ENCODE measurements at places on chromosomes 4 and X. TPM values are rescaled to one million over a fixed set of nuclear protein-coding genes. Genes with fewer than 3 reads are reported as not detected.

DNA sequence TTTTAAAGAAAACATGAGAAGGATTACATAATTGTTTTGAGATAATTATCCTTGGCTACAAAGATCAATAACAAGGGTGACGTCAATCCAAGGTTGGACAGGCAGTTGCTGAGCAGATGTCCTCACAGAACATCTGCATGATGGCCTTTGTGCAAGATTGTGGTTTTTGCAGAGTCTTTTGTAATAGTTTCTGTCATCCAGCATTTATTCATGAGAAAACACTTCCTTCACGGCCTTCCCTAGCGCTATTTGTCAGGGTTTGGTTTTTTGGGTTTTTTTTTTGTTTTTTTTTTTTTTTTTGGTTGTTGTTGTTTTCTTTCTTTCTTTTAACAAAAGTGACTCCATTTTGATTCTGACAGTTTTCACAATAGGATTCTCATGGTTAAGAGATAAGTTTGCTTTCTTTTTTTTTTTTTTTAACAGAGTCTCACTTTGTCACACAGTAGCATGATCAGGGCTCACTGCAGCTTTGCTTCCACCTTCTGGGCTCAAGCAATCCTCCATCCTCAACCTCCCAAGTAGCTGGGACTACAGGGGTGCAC lies 31.5 kb upstream of the ELF2 start:
- H3K27me3 ChIP-seq = no peaks in the 10 kb centered on the region
- no peak overlapping the region for H3K4me3 ChIP-seq
- H3K4me1 ChIP-seq = peaks cover under 1% of the 10 kb centered on the region
- DNase-seq = no peak
- no peaks in the 10 kb centered on the region for H3K36me3 ChIP-seq

GRCh38 chr4:56260320-56260719 lies 127.0 kb downstream of the AASDH start:
- no peaks in the 10 kb centered on the region for H3K4me1 ChIP-seq
- H3K27ac ChIP-seq = no peak overlapping the region
- no peaks in the 10 kb centered on the region for H3K27me3 ChIP-seq
- DNase-seq = no peak
- H3K36me3 ChIP-seq = no peaks in the 10 kb centered on the region
- no peak overlapping the region for H3K4me3 ChIP-seq

DNA sequence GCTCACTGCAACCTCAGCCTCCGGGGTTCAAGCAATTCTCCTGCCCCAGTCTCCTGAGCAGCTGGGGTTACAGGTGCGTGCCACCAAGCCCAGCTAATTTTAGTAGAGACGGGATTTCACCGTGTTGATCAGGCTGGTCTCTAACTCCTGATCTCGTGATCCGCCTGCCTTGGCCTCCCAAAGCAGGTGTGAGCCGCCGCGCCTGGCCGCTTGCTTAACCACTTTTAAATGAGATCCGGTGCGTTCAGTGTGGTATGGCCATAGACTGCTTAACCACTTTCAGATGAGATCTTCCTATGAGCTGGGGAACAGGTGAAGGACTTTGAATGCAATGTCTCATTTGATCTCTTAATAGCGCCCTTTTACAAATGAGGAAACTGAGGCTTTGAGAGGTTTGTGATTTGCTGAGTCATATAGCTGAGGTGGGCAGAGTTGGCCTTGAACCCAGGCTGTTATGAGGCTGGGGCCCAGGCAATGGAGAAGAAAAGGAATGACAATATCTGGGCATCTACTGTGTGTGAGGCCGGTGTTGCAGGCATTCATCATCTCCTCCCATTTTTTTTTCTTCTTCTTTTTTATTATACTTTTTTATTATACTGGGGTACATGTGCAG lies 41.9 kb upstream of the NSG1 start:
- peak; percentile 71 for DNase-seq
- no peaks in the 10 kb centered on the region for H3K36me3 ChIP-seq
- H3K27ac ChIP-seq = peak overlapping the region; percentile 49
- no peaks in the 10 kb centered on the region for H3K27me3 ChIP-seq
- H3K4me3 ChIP-seq = 0 out of 2 replicates have a peak overlapping the region, but pooled peaks have one; percentile 1

DNA sequence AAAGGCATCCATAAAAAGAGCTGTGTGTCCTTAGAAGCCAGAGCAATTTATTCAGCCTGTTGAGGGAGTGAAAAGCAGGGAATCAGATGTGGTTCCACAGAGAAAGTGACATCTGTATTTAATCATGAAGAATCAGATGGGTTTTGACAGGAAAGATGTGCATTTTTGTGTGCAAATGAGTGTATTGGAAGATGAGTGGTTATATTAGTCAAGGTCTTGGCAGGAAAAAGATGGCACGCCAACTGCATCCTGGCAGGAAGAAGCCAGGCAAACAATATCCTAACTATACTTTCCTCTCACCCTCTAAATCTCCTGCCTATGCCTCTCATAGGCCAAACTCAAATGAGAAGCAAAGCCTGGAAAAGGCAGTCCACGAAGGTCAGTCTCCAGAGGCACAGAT lies 59.1 kb downstream of the SCFD2 start:
- no peak overlapping the region for H3K4me3 ChIP-seq
- DNase-seq = no peak
- 0 out of 2 replicates have a peak, but pooled peaks cover 3% of the 10 kb centered on the region for H3K36me3 ChIP-seq

The TMEM271 gene
- total RNA-seq = not detected

- no peaks in the 10 kb centered on the region for H3K4me1 ChIP-seq
- H3K4me3 ChIP-seq = no peak overlapping the region
- H3K36me3 ChIP-seq = peaks cover 17% of the 10 kb centered on the region
Measured at GRCh38 chr4:152886201-152886600, 49.9 kb upstream of the FHDC1 start.

The TMPRSS11F gene
- not detected for total RNA-seq

The AKAP14 gene
- not detected for total RNA-seq

DNA sequence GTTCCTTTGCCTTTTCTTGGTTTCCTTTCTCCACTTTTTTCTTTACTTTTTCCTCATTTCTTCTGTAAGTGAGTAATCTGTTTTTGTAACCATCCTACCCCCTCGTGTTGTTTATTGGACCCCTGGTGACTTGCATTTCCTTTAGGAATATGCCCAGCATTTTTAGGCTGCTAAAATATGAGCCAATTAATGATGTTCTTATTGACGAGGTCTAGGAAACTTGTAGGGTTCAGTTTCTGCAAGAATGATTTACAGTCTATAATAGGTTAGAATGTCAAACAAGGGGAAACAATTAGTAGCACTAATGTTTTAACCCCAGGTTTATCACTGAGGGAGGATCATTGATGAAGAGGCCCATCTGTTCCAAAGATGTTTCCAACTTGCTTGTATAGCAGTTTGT lies 79.0 kb downstream of the CPE start:
- no peak for DNase-seq
- no peaks in the 10 kb centered on the region for H3K4me1 ChIP-seq

The PNMA5 gene
- not detected for total RNA-seq

- no peaks in the 10 kb centered on the region for H3K4me1 ChIP-seq
- no peak for DNase-seq
- H3K4me3 ChIP-seq = no peak overlapping the region
- no peaks in the 10 kb centered on the region for H3K36me3 ChIP-seq
Measured at GRCh38 chr4:164304101-164304639, 449.8 kb upstream of the SMIM31 start.

The ADH1A gene
- not detected for total RNA-seq

Data from Karpas-422 (cell line).